ENCODE measurements at places on chromosomes 13 and 19. TPM values are rescaled to one million over a fixed set of nuclear protein-coding genes. Genes with fewer than 3 reads are reported as not detected.

DNA sequence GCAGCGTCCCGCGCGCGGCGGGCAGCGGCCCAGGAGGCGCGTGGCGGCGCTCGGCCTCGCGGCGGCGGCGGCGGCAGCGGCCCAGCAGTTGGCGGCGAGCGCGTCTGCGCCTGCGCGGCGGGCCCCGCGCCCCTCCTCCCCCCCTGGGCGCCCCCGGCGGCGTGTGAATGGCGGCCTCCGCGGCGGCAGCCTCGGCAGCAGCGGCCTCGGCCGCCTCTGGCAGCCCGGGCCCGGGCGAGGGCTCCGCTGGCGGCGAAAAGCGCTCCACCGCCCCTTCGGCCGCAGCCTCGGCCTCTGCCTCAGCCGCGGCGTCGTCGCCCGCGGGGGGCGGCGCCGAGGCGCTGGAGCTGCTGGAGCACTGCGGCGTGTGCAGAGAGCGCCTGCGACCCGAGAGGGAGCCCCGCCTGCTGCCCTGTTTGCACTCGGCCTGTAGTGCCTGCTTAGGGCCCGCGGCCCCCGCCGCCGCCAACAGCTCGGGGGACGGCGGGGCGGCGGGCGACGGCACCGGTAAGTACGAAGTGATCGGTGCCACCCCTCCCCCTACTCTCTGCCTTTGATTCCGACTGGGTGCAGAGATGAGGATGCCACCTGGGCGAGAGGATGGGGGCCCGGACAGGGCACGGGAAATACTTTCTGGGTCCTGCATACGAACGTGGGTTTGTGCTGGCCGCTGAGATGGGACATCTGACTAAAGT is 874 bp downstream of the TRIM28 start:
- peak overlapping the region; percentile 97 for H3K4me3 ChIP-seq
- H3K36me3 ChIP-seq, result peaks cover 41% of the 10 kb centered on the region
- H3K27me3 ChIP-seq, result peaks cover 1% of the 10 kb centered on the region
- DNase-seq, result peak; percentile 79

DNA sequence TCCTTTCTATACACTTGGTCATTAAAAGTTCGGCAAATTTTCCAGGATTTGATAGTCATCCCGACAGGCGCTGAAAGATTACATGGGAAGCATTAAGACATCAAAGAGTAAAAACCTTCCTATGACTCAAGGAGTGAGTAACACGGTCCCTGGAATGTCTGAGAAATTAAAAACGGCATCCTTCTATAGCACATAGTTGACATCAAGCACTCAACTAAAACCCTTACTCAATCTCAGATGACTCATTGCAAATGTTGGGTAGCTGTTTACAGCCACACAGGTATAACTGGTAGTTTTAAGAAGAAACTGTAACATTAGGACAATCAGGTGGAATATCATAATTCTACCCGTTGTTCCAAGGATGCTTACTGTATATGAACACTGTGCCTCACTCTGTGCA is 6.4 kb upstream of the LGALS13 start:
- H3K4me1 ChIP-seq, result no peaks in the 10 kb centered on the region
- no peak for DNase-seq
- no peaks in the 10 kb centered on the region for H3K36me3 ChIP-seq

KIR2DL3 gene
- total RNA-seq, result not detected

- peaks cover 8% of the 10 kb centered on the region for H3K27me3 ChIP-seq
- no peaks in the 10 kb centered on the region for H3K36me3 ChIP-seq
- peak; percentile 41 for DNase-seq
These were observed 28.8 kb upstream of the TUBGCP3 start for GRCh38 chr13:112616586-112617362.

GRCh38 chr13:30871588-30872275 is 34.3 kb upstream of the MEDAG start:
- no peaks in the 10 kb centered on the region for H3K36me3 ChIP-seq
- no peaks in the 10 kb centered on the region for H3K4me1 ChIP-seq
- no peak overlapping the region for H3K4me3 ChIP-seq
- DNase-seq, result no peak

GNG8 gene
- total RNA-seq, result 9.5 TPM

KIR2DL4 gene
- not detected for total RNA-seq

HNRNPA1L2 gene
- total RNA-seq, result 7.6 TPM

- DNase-seq, result no peak
- no peak overlapping the region for H3K27ac ChIP-seq
- H3K4me3 ChIP-seq, result no peak overlapping the region
- no peaks in the 10 kb centered on the region for H3K36me3 ChIP-seq
These were observed 2.5 kb upstream of the CACNG6 start for GRCh38 chr19:53988981-53989380.

Data from activated CD4-positive, alpha-beta memory T cell treated with anti-CD3 and anti-CD28 coated beads for 36 hours (primary cell).